Activated T-helper 17 cell treated with anti-CD3 and anti-CD28 coated beads, Interleukin-2, amount 50 U/mL, for 72 hours (primary cell): ENCODE measurements at places on chromosomes 16 and 17.

DNA sequence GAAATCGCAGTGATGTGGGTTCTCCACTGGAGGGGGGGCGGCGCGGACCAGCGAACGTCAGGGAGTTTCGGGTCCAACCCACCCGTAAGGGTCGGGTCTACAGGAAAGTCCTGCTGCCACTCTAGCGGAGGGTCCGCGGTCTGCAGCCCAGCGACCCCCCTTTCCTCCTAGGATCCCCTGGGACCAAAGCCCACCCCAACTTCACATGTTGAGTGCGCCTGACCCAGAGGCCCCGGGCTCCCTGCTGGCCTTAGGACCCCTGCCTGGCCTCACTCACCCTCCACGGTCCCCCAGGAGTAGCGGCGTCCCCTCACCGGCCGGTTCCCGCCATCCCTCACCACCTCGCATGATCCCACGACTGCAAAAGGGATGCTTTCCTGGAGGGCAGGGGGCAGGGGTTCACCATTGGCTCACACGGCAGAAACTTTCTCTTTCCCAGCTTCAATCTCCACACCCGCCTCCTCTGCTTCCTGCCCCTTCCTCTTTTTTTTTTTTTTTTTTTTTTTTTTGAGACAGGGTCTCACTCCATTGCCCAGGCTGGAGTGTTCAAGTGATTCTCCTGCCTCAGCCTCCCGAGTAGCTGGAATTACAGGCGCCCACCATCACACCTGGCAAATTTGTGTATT is 3.1 kb downstream of the SEPTIN1 start:
- peaks cover 50% of the 10 kb centered on the region for H3K36me3 ChIP-seq
- no peaks in the 10 kb centered on the region for H3K27me3 ChIP-seq
- H3K4me3 ChIP-seq, result peak overlapping the region; percentile 85
- H3K27ac ChIP-seq, result peak overlapping the region; percentile 99
- H3K4me1 ChIP-seq, result peaks cover 19% of the 10 kb centered on the region

DNA sequence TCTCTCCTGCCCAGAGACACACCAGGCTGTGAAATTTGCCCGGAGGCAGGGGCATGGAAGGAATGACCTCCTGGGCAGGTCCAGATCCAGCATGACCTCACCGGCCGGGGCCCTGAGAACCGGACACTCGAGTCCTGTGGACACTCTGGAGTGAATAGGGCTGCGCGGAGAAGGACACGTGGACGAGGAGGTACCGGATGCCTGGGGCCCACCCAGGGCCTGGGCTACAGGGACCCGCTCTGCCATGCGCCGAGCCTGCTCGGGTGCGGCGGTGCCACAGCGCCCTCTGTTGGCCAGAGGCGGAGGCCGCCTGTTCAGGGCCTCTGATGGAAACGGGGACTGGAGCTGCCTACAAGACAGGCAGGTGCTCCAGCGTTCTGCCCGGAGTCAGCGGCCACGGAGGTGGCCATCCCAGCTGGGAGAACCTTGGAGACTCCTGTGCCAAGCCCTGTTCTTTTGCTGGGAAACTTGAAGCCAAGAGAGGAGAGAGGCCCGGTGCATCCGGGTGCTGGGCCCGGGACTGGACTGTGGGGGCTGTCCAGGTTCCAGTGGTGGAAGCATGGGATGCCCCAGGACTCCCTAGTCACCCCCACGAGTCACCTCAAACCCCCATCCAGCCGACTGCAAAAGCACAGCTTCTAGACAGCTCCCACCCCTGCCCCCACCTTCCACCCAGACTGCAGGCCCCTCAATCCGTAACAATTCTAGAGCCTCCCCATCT is 19.3 kb upstream of the NXPH3 start:
- H3K4me3 ChIP-seq, result no peak overlapping the region
- peaks cover 5% of the 10 kb centered on the region for H3K4me1 ChIP-seq
- peaks cover 4% of the 10 kb centered on the region for H3K27me3 ChIP-seq
- peak; percentile 95 for ATAC-seq
- H3K36me3 ChIP-seq, result no peaks in the 10 kb centered on the region

DNA sequence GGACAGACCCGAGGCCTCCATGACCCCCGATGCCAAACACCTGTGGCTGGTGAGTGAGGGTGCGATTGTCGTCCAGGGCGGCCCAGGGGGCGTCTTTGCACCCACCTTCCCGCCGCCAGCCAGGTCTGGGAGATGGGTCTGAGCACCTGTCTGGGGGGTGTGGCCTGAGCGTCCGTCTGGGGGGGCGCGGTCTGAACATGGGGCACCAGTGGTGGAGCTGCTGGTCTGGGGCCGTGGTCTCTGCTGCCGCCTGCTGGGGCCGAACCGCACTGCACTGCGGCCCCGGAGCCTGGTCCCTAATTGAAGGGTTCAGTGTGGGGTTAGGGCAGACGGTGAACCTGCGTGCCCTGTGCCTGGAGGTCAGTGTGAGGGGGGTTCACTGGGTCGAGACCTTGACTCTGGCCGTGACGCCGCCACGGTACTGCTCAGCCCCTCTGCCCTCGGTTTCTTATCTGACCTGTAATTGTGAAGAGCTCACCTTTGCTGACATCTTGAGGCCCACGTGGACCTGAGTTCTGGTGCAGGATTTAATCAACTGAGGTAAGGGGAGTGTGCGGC is 12.6 kb upstream of the TCF25 start:
- no peaks in the 10 kb centered on the region for H3K36me3 ChIP-seq
- peak; percentile 59 for ATAC-seq
- H3K27me3 ChIP-seq, result no peaks in the 10 kb centered on the region
- H3K4me3 ChIP-seq, result no peak overlapping the region

DNA sequence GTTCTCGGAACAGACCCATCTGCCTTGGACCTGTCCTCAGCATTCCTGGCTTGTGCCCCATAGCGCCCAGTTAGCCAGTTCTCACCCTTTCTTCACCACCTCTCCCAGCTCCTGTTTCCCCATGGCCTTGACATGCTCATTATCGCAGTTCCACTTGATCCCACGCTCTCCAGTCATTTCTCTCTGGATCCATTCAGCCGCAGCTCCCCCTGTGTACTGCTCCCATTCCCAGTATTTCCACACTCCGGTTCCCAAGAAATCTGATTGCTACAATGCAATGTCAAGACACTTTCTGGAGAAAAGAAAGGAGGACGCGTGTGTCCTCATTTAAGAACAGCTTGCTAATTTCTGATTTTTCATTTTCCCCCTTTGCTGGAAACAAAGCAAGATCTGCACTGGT is 55.4 kb downstream of the TMEM186 start:
- peaks cover 9% of the 10 kb centered on the region for H3K36me3 ChIP-seq
- no peaks in the 10 kb centered on the region for H3K27me3 ChIP-seq
- no peak overlapping the region for H3K4me3 ChIP-seq
- ATAC-seq, result no peak
- H3K27ac ChIP-seq, result no peak overlapping the region
- H3K4me1 ChIP-seq, result no peaks in the 10 kb centered on the region

DNA sequence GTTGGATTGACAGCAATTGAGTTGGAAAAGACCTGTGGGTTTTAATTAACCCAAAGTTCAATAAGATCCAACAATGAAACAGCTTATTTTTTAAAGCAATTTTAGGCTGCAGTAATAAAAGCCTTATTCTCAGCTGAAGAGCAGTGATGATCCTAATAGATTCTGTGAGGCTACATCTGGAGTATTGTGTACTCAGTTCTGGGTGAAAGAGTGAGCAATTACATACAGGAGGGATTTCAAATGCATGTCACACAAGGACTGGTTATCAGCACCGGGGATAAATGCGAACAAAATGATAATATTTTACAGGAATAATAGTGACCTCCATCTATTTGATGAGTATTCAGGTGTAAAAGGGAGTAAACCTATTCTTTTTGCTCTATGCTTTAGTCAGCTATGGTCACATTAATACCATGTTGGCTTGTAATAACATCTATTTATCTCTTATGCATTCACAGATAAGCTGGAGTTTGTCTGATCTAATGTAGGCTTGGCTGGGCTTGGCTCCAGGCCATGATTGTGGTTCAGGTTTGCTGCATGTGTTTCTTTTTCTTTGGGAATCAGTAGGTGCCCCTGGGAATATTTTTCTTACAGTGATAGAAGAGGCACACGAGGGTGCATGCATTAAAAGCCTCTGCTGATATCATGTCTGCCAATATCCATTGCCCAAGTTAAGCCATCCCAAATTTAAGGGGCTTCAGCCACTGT is 22.2 kb upstream of the TOX3 start:
- no peak overlapping the region for H3K27ac ChIP-seq
- no peaks in the 10 kb centered on the region for H3K4me1 ChIP-seq
- no peaks in the 10 kb centered on the region for H3K36me3 ChIP-seq
- H3K4me3 ChIP-seq, result no peak overlapping the region
- no peak for ATAC-seq

DNA sequence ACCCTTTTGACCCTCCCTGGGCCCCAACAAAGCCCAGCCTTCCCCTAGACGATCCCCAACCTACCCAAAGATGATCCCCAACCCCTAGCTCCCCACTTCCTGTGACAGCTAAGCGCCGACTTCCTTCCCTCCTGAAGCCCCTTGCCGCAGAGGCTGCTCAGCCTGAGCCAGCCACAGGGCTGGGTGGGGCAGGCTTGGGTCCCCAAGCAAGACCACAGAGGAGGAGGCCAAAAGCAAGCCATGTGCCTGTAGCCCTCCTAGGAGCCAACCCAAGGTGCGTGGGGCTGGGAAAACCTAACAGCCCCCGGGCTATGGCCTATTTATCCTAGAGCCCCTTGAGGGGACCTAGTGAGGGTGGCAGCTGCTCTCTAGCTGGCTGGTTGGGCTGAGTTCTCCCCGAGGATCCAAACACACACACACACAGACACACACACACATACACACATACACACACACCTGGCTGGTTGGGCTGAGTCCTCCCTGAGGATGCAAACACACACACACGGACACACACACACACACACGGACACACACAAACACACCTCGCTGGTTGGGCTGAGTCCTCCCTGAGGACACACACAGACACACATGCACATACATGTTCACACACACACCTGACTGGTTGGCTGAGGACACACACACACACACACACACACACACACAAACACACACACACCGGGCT is 4.8 kb downstream of the ARRB2 start:
- no peaks in the 10 kb centered on the region for H3K27me3 ChIP-seq
- no peak for ATAC-seq
- H3K27ac ChIP-seq, result peak overlapping the region; percentile 89
- H3K36me3 ChIP-seq, result peaks cover 78% of the 10 kb centered on the region

DNA sequence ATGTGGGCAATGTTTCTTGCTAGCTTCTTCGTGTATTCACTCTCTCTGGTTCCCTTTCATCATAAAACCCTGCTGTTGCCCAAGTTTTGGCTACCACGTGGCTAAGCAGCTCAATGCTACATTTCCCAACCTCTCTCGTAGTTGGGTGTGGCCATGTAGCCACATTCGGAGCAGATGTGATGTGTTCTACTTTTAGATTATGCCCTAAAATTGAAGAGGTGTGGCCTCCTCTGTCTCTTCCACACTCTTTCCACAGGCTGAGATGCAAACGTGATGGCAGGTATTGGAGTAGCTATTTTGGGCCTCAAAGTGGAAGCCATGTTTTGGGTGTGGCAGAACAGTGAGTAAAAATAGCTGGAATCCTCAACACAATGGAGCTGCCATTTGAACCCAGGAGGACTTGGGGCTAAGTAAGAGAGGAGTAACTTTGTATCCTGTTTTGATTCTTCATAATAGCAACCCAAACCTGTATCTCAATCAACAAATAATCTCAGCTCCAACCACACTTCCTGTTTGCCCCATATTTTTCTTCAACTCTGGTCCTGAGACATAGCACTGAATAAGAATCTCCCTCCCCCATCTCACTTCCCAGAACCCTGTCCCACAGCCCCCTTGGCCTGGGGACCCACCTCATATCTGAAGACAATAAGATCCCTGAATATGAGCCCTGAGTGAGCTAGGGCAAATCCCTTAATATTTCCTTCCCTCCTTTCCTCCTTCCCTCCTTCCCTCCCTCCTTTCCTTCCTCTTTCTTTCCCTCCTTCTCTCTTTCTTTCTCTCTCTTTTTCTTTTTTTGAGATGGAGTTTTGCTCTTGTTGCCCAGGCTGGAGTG is 4.0 kb downstream of the NUPR1 start:
- H3K27ac ChIP-seq, result peak overlapping the region; percentile 89
- no peaks in the 10 kb centered on the region for H3K27me3 ChIP-seq
- H3K4me3 ChIP-seq, result peak overlapping the region; percentile 62
- peak; percentile 46 for ATAC-seq

- H3K4me3 ChIP-seq, result no peak overlapping the region
- H3K36me3 ChIP-seq, result peaks cover 11% of the 10 kb centered on the region
- ATAC-seq, result no peak
- H3K4me1 ChIP-seq, result peaks cover 3% of the 10 kb centered on the region
- no peaks in the 10 kb centered on the region for H3K27me3 ChIP-seq
- H3K27ac ChIP-seq, result no peak overlapping the region
Measured at GRCh38 chr17:8503807-8504206, 68.1 kb downstream of the NDEL1 start.
